Smooth muscle cell of the coronary artery (primary cell): ENCODE measurements at places on chromosomes 2 and 18. TPM values are rescaled to one million over a fixed set of nuclear protein-coding genes. Genes with fewer than 3 reads are reported as not detected.

Gene SIX2
- total RNA-seq, result 0.38 and 0.47 TPM in 2 replicates

Gene EMILIN1
- 213 and 319 TPM in 2 replicates for total RNA-seq

Gene RNU2-63P
- total RNA-seq, result 121 TPM in 1 of 2 replicates, not detected in the other

Gene LBX2
- total RNA-seq, result 0.30 and 0.94 TPM in 2 replicates

Gene STPG4
- 0.23 TPM in 2 replicates for total RNA-seq

Gene COL4A3
- total RNA-seq, result 7.3 and 8.3 TPM in 2 replicates

Gene PSME4
- 6.4 and 24.1 TPM in 2 replicates for total RNA-seq

Gene BOK
- total RNA-seq, result 4.9 and 13.5 TPM in 2 replicates

Gene HOXD12
- total RNA-seq, result not detected in 2 replicates
